ENCODE measurements at places on chromosomes 11 and 22.
A peak's percentile ranks its signal among the peaks of the same experiment; 100 is the strongest.

DNA sequence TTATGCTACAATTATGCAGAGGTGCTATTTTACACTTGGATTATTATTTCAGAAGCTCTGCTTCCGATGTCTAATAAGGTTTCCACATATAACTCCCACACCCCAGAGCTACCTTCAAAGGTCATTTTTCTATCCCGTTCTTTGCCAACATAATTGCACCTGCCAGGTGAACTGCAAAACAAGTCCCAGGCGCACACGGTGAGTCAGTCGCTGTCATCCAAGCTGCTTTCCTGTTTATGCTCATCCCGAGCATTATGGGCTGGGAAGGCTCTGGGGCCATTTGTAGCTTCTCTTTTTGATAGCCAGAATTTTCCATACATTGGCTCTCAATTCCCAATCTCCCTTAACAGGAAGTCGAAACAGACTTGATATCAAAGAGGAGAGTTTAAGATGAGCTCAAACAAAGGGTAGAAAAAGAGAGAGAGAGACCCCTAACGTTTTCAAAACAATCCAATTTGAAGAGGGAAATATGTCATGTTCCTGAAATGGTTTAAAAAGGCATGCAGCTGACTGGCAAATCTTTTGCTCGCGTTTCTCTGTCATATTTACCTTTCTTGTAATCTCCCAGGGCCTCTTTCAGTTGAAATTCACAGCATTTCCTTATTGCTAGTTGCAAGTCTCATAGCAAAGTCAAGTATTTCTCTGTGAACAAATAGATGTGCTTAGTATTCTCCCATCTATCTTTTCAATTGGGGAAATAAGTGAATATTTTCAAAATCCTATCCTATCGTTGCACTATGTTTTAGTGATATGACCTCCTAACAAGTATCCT, 815.9 kb downstream of the KCNA4 start:
- H3K4me1 ChIP-seq: no peaks in the 10 kb centered on the region
- H3K27ac ChIP-seq: no peak overlapping the region
- no peaks in the 10 kb centered on the region for H3K27me3 ChIP-seq
- no peak for DNase-seq
- H3K36me3 ChIP-seq: no peaks in the 10 kb centered on the region
- no peak overlapping the region for H3K4me3 ChIP-seq

DNA sequence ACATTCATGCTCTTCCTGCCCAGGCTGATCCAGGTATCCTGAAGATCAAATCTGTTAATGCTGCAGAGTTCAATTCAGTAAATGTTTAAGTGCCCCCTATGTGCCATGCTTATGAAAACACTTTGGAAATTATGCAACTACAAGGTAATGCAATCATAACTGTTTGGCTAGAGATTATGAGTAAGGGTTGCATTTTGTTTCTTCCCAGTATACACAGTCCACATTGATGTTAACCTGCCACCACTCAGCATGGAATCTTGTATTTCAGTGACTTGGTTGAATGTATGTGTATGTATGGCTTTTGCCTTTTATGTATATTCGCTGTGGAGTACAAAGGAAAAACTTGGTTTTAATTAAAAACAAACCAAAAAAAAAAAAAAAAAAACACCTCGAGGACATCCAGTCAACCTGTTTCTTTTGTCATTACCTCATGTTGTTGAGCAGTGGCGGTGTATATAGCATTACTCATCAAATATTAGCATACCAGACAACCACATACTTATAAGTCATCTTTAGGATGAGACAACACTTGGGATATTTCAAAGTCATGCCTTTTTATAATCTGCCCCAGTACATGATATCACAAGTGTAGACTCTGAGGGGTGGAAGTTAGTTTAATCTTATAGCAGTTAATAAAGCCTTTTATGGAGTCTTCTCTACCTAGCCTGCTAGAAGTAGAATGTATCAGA, 86.1 kb upstream of the HORMAD2 start:
- H3K27ac ChIP-seq: no peak overlapping the region
- H3K27me3 ChIP-seq: no peaks in the 10 kb centered on the region
- no peaks in the 10 kb centered on the region for H3K36me3 ChIP-seq
- DNase-seq: no peak

- no peak overlapping the region for H3K4me3 ChIP-seq
- H3K36me3 ChIP-seq: no peaks in the 10 kb centered on the region
- no peaks in the 10 kb centered on the region for H3K4me1 ChIP-seq
Measured at GRCh38 chr11:128956401-128957201, 13.9 kb upstream of the TP53AIP1 start.

DNA sequence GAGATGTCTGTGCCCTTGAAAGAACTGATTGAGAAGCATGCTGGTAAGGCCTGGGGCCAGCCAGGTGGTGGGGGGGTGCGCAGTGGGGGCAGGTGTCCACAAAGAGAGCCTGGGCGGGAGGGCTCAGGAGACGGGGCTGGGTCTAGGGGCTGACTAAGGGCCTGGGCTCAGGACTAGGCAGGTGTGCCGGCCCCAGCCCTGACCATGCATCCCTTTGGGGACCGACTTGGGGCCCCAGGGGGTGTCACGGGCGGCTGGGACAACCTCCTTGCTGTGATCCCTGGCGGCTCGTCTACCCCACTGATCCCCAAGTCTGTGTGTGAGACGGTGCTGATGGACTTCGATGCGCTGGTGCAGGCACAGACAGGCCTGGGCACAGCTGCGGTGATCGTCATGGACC, 4.4 kb downstream of the NDUFV1 start:
- no peaks in the 10 kb centered on the region for H3K36me3 ChIP-seq
- no peak overlapping the region for H3K4me3 ChIP-seq
- no peak overlapping the region for H3K27ac ChIP-seq
- no peak for DNase-seq

DNA sequence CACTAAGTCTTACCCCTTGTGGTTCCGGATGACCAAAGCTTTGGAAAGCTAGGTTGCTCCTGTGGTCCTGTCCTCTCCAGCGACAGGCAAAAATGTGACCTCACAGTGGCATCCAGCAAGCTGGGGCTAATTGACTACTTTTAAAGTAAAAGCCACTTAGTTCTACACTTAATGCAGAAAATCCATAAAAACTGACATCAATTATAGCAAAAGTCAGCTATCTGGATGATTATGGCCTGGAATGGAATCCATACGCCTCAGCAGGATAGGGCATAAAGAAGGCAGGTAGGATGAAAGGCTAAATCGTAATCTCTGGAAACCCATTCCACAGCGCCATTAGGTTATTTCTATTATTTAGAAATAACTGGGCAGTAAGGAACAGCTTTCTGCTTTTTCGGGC, 91.9 kb downstream of the ARL14EP start:
- no peaks in the 10 kb centered on the region for H3K27me3 ChIP-seq
- H3K27ac ChIP-seq: no peak overlapping the region
- no peak overlapping the region for H3K4me3 ChIP-seq
- no peaks in the 10 kb centered on the region for H3K4me1 ChIP-seq

- no peak overlapping the region for H3K4me3 ChIP-seq
- H3K36me3 ChIP-seq: no peaks in the 10 kb centered on the region
- no peaks in the 10 kb centered on the region for H3K4me1 ChIP-seq
Measured at GRCh38 chr22:44850946-44851345, 98.6 kb downstream of the ARHGAP8 start.

- H3K27ac ChIP-seq: no peak overlapping the region
- DNase-seq: no peak
- no peaks in the 10 kb centered on the region for H3K27me3 ChIP-seq
- peaks cover 17% of the 10 kb centered on the region for H3K4me1 ChIP-seq
Measured at GRCh38 chr11:62463121-62463542, 44.3 kb downstream of the SCGB1A1 start.

- H3K4me3 ChIP-seq: no peak overlapping the region
- DNase-seq: no peak
- no peaks in the 10 kb centered on the region for H3K27me3 ChIP-seq
- H3K36me3 ChIP-seq: no peaks in the 10 kb centered on the region
Measured at GRCh38 chr11:63532799-63533475, 3.7 kb upstream of the PLAAT4 start.

GRCh38 chr22:43796567-43796966, 15.5 kb downstream of the EFCAB6 start:
- H3K4me3 ChIP-seq: no peak overlapping the region
- no peak for DNase-seq
- H3K27me3 ChIP-seq: no peaks in the 10 kb centered on the region
- no peak overlapping the region for H3K27ac ChIP-seq
- no peaks in the 10 kb centered on the region for H3K4me1 ChIP-seq
- H3K36me3 ChIP-seq: no peaks in the 10 kb centered on the region

GRCh38 chr22:47166033-47166404, 403.6 kb downstream of the TBC1D22A start:
- no peak overlapping the region for H3K4me3 ChIP-seq
- H3K4me1 ChIP-seq: no peaks in the 10 kb centered on the region
- H3K36me3 ChIP-seq: no peaks in the 10 kb centered on the region
- DNase-seq: no peak

DNA sequence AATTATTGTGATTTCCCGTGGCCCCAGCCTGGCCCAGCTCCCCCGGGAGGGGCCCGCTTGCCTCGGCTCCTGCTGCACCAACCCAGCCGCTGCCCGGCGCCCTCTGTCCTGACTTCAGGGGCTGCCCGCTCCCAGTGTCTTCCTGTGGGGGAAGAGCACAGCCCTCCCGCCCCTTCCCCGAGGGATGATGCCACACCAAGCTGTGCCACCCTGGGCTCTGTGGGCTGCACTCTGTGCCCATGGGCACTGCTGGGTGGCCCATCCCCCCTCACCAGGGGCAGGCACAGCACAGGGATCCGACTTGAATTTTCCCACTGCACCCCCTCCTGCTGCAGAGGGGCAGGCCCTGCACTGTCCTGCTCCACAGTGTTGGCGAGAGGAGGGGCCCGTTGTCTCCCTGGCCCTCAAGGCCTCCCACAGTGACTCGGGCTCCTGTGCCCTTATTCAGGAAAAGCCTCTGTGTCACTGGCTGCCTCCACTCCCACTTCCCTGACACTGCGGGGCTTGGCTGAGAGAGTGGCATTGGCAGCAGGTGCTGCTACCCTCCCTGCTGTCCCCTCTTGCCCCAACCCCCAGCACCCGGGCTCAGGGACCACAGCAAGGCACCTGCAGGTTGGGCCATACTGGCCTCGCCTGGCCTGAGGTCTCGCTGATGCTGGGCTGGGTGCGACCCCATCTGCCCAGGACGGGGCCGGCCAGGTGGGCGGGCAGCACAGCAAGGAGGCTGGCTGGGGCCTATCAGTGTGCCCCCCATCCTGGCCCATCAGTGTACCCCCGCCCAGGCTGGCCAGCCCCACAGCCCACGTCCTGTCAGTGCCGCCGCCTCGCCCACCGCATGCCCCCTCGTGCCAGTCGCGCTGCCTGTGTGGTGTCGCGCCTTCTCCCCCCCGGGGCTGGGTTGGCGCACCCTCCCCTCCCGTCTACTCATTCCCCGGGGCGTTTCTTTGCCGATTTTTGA, 3.3 kb upstream of the ANKRD13D start:
- peaks cover 60% of the 10 kb centered on the region for H3K36me3 ChIP-seq
- H3K4me1 ChIP-seq: peaks cover 42% of the 10 kb centered on the region
- no peaks in the 10 kb centered on the region for H3K27me3 ChIP-seq
- DNase-seq: no peak

DNA sequence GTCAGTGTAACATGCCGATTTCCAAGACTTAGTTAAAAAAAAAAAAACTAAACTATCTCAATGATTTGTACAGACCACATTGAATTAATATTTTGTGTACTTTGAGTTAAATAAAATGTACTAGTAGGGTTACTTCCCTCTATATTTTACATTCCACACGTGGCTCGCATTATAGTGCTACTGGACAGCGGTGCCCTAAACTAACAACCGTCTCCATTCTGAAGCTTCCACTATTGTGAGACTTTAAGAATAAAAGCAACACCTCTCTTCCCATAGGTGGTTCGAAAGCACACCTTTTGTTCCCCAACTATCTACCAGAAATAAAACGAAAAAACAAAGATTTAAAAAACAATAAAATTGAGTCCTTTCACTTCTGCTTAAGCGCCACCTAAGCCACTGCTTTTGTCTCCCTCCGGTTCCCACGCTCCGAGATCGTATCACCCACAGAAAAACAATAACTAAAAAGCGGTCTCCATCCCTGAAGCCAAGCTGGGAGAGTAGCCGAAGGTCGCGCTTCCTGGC, 380 bp upstream of the TTC17 start:
- H3K4me1 ChIP-seq: peaks cover 31% of the 10 kb centered on the region
- H3K36me3 ChIP-seq: no peaks in the 10 kb centered on the region
- no peaks in the 10 kb centered on the region for H3K27me3 ChIP-seq
- H3K4me3 ChIP-seq: peak overlapping the region; percentile 87
- peak overlapping the region; percentile 82 for H3K27ac ChIP-seq
- no peak for DNase-seq

- no peaks in the 10 kb centered on the region for H3K27me3 ChIP-seq
- peak overlapping the region; percentile 73 for H3K27ac ChIP-seq
- H3K4me1 ChIP-seq: peaks cover 26% of the 10 kb centered on the region
- H3K4me3 ChIP-seq: peak overlapping the region; percentile 68
- no peaks in the 10 kb centered on the region for H3K36me3 ChIP-seq
Measured at GRCh38 chr11:96390488-96390792, 627 bp downstream of the JRKL start.

GRCh38 chr22:36419177-36419911, 31.6 kb upstream of the MYH9 start:
- H3K27me3 ChIP-seq: no peaks in the 10 kb centered on the region
- H3K4me3 ChIP-seq: peak overlapping the region; percentile 28
- peaks cover 24% of the 10 kb centered on the region for H3K4me1 ChIP-seq
- H3K36me3 ChIP-seq: no peaks in the 10 kb centered on the region

- H3K36me3 ChIP-seq: no peaks in the 10 kb centered on the region
- DNase-seq: peak; percentile 80
- no peaks in the 10 kb centered on the region for H3K27me3 ChIP-seq
- H3K4me1 ChIP-seq: peaks cover 19% of the 10 kb centered on the region
- H3K27ac ChIP-seq: no peak overlapping the region
Measured at GRCh38 chr11:125947419-125948277, 1.8 kb downstream of the VSIG10L2 start.

- no peaks in the 10 kb centered on the region for H3K4me1 ChIP-seq
- no peaks in the 10 kb centered on the region for H3K36me3 ChIP-seq
- no peak overlapping the region for H3K27ac ChIP-seq
- H3K4me3 ChIP-seq: no peak overlapping the region
- no peak for DNase-seq
Measured at GRCh38 chr11:15035283-15035682, 38.1 kb upstream of the CALCB start.

- H3K36me3 ChIP-seq: no peaks in the 10 kb centered on the region
- DNase-seq: no peak
- H3K4me1 ChIP-seq: no peaks in the 10 kb centered on the region
- no peaks in the 10 kb centered on the region for H3K27me3 ChIP-seq
- H3K4me3 ChIP-seq: no peak overlapping the region
Measured at GRCh38 chr11:104876324-104876723, 21.9 kb downstream of the CASP12 start.

DNA sequence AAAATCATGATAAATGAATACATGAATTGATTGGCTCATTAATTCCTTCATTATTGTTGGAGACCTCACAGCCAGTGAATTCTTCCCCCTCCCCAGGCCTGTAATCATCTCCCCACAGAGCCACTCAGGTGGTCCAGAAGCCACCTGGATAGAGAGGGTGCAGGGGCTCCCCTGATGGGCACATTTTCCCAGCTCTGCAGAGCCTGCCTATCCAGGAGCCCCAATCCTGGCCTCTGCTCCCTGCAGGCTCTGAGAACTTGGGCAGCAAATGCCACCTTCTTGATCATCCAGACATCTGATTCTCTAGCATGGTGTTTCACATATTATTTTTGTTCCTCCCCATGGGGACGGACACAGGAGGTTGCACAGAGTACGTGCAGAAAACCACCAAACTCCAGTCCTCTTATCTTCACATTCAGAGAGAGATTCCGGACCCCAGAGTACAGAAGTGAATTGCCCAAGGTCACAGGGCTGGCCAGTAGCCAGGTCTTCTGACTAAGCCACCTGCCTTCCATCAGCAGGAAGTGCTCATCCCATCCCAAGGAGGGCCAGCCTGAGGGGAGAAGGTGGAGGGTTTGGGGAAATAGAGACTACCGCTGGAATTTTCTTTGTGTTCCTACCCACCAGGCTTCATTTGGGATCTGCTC, 348.0 kb downstream of the BUD13 start:
- no peaks in the 10 kb centered on the region for H3K27me3 ChIP-seq
- H3K36me3 ChIP-seq: no peaks in the 10 kb centered on the region
- no peak overlapping the region for H3K4me3 ChIP-seq
- no peak for DNase-seq

Measured in vagina (tissue), 2 donors.